Activated CD4-positive, alpha-beta memory T cell treated with anti-CD3 and anti-CD28 coated beads, Interleukin-2, amount 10 ng/mL, durations not matched to agents 7 days and 5 days (primary cell): ENCODE measurements at places on chromosomes 3 and 15. TPM values are rescaled to one million over a fixed set of nuclear protein-coding genes. Genes with fewer than 3 reads are reported as not detected.

Gene ZKSCAN7
- total RNA-seq, result 0.60 TPM

Gene SMCO1
- total RNA-seq, result not detected

Gene ZDHHC3
- 51.6 TPM for total RNA-seq

Gene ACSBG1
- total RNA-seq, result not detected

Gene RETNLB
- not detected for total RNA-seq

Gene CAMKV
- not detected for total RNA-seq

Gene TMEM41A
- total RNA-seq, result 21.4 TPM

Gene MRPS25
- total RNA-seq, result 34.6 TPM

Gene ASB14
- not detected for total RNA-seq

Gene DCUN1D1
- 60.2 TPM for total RNA-seq

Gene SLC9C1
- not detected for total RNA-seq

Gene LTF
- not detected for total RNA-seq

Gene RPS27L
- 173 TPM for total RNA-seq

Gene UBAP1L
- total RNA-seq, result 3.3 TPM

Gene GPR27
- 3.0 TPM for total RNA-seq

Gene SUMF1
- total RNA-seq, result 7.1 TPM

Gene GOLGA8J
- total RNA-seq, result not detected

Gene NSUN3
- 15.2 TPM for total RNA-seq

Gene ISL2
- total RNA-seq, result 3.7 TPM

Gene NR2E3
- total RNA-seq, result not detected

Gene PARP3
- 13.9 TPM for total RNA-seq

Gene AHSG
- not detected for total RNA-seq

Gene RARB
- total RNA-seq, result not detected

Gene SHQ1
- total RNA-seq, result 16.7 TPM

Gene ACTC1
- not detected for total RNA-seq

Gene ANKRD34C
- not detected for total RNA-seq

Gene CAPN3
- 3.7 TPM for total RNA-seq

Gene FAM81A
- 0.08 TPM for total RNA-seq

Gene ITIH4
- 16.0 TPM for total RNA-seq

Gene RTP3
- total RNA-seq, result not detected

Gene HAPLN3
- 67.5 TPM for total RNA-seq

Gene MME
- total RNA-seq, result not detected

Gene KLF15
- not detected for total RNA-seq

Gene ZXDC
- 23.9 TPM for total RNA-seq

Gene STAC
- total RNA-seq, result not detected

Gene COL6A5
- total RNA-seq, result 0.03 TPM

Gene CLRN1
- total RNA-seq, result not detected

Gene HYAL1
- 0.28 TPM for total RNA-seq
